ENCODE measurements at places on chromosomes 6 and 20.

DNA sequence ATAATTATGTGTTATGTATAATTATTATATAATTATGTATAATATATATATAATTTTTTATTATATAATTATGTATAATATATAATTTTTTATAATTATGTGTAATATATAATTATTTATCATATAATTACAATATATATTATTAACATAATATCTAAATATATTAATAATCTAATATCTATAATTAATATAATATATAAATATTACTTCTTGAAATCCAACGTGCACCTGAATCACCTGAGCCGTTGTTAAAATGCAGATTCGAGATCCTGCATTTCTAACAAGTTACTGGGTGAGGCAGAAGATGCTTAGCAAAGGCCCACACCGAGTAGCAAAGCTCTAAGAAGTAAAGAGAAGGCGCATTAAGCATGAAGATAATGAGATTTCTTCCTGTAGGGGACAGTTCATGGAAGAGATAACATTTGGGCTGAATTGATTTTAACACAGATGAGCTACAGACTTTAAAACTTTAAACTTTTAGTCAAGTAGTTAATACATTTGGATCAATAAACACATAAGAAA, 406.4 kb upstream of the PLCB4 start:
- no peak for DNase-seq

DNA sequence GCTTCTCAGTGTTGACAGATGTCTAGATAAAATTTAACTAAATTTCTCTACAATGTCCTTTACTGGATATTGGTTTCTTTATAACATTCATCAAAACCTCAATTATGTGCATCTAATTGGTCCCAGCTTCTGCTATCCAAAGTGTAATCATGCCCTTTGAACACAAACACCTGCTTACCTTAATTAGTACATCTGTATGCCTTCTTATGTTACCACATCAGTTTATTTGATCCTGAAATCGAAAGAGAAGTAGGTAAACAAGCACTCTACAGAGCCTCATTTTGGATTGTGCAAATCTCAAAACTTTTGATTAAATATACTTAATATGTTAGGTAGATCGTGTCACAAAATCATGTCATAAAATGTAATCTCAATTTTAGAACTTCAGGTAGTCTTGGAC, 36.5 kb downstream of the TAB2 start:
- DNase-seq: no peak

- DNase-seq: no peak
Measured at GRCh38 chr6:166542580-166542912, 43.9 kb downstream of the RAMACL start.

DNA sequence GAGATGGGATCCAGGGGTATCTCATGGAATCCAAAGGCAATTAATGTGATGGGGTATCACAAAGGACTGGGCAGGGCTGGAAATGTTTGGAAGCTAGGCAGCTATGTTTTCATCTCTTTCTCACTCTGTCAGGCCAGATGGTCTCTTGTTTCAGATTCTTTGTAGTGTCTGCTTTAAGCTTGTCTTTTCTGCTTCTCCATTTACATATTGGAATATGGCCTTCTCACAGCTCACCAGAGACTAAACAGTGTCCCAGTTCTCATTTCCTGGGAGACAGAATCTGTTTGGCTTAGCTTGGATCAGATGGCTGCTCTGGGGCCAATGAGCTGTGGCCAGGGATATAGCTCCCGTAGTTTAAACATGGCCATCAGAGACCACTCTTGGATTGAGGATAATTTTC, 78.9 kb downstream of the SLC35F1 start:
- no peak for DNase-seq

- no peak for DNase-seq
Measured at GRCh38 chr20:17594443-17594842, 24.6 kb downstream of the DSTN start.

Data from stimulated activated CD8-positive, alpha-beta memory T cell treated with anti-CD3 and anti-CD28 coated beads, Interleukin-7, amount 100 ng/mL, for 24 hours (primary cell).